ENCODE measurements at places on chromosomes 1 and 21. TPM values are rescaled to one million over a fixed set of nuclear protein-coding genes. Genes with fewer than 3 reads are reported as not detected.

The PYHIN1 gene
- 1.1 TPM for total RNA-seq

The LINGO4 gene
- total RNA-seq = 0.20 TPM

The CELF3 gene
- 2.2 TPM for total RNA-seq

The VWA5B1 gene
- total RNA-seq = 0.28 TPM

The PCNX2 gene
- 9.8 TPM for total RNA-seq

The CDC42SE1 gene
- 65.5 TPM for total RNA-seq

The EBNA1BP2 gene
- 32.4 TPM for total RNA-seq

The LPAR3 gene
- 2.8 TPM for total RNA-seq

The TGFBR3 gene
- total RNA-seq = 14.4 TPM

The CLIC6 gene
- total RNA-seq = 0.61 TPM

The ROR1 gene
- total RNA-seq = 5.1 TPM

The CHRM3 gene
- total RNA-seq = 13.2 TPM

The HSPA13 gene
- total RNA-seq = 12.2 TPM

The ZNF648 gene
- total RNA-seq = not detected

The FCRL1 gene
- total RNA-seq = 1.5 TPM

The ADPRS gene
- 22.2 TPM for total RNA-seq

The VANGL1 gene
- total RNA-seq = 17.5 TPM

The STXBP3 gene
- total RNA-seq = 59.0 TPM

The MANEAL gene
- 7.0 TPM for total RNA-seq

The LRRC38 gene
- total RNA-seq = not detected

The MPL gene
- total RNA-seq = 0.56 TPM

The ARV1 gene
- total RNA-seq = 29.7 TPM

The A3GALT2 gene
- total RNA-seq = not detected

The CSMD2 gene
- 0.28 TPM for total RNA-seq

The CHD5 gene
- 0.18 TPM for total RNA-seq

The OR10J4 gene
- total RNA-seq = not detected

The PRMT6 gene
- 13.4 TPM for total RNA-seq

The CYP4A22 gene
- total RNA-seq = not detected

The AIM2 gene
- total RNA-seq = 1.1 TPM

The IFI44L gene
- total RNA-seq = 3.0 TPM

The RNU11 gene
- total RNA-seq = not detected

The CDCP2 gene
- total RNA-seq = 0.14 TPM

The GBP7 gene
- total RNA-seq = not detected

The THEM4 gene
- total RNA-seq = 11.0 TPM

The CXADR gene
- 79.2 TPM for total RNA-seq

The SLAMF1 gene
- total RNA-seq = 0.92 TPM

The C1orf185 gene
- total RNA-seq = not detected

The FAM163A gene
- 0.61 TPM for total RNA-seq

The ALX3 gene
- total RNA-seq = not detected

The TRIM17 gene
- 0.31 TPM for total RNA-seq

The SRM gene
- total RNA-seq = 17.8 TPM

The F5 gene
- total RNA-seq = 1.2 TPM

The TFF1 gene
- 322 TPM for total RNA-seq

The AGMAT gene
- total RNA-seq = 18.4 TPM

The EGLN1 gene
- 63.1 TPM for total RNA-seq

The RIPK4 gene
- 16.0 TPM for total RNA-seq

The MTMR11 gene
- total RNA-seq = 247 TPM

The CYP4Z1 gene
- 0.14 TPM for total RNA-seq

The C8B gene
- total RNA-seq = not detected

The DNAH14 gene
- 7.2 TPM for total RNA-seq

The GPA33 gene
- 629 TPM for total RNA-seq

The USH2A gene
- total RNA-seq = under 0.01 TPM

The EPHB2 gene
- 72.8 TPM for total RNA-seq

The SPATA21 gene
- total RNA-seq = not detected

The C1orf226 gene
- 44.1 TPM for total RNA-seq

The FCRL3 gene
- total RNA-seq = 0.27 TPM

Measured in left colon (tissue), 2 donors.